NCI-H524 treated with DMSO at 0.1 percent for 48 hours (cell line): ENCODE measurements at places on chromosomes 6 and 20.

DNA sequence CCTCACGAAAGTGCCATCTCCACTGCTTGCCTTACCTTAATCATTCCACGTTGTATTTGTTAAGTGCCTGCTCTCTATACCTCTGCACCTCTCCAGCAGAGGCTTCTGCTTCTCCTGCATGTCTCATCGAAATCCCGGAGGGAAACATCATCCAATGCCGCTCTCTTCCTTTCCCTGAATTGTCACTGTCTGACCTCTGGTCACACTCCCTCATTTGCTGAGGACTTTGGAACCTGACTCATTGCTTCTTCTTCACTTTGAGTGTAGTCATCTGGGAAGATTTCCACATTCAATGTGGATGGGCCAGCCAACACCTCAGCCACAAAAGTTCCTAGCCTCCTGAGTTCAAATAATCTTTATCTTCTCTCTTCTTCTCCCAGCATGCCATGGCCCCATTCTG, 78.9 kb upstream of the BEND6 start:
- DNase-seq, result no peak

DNA sequence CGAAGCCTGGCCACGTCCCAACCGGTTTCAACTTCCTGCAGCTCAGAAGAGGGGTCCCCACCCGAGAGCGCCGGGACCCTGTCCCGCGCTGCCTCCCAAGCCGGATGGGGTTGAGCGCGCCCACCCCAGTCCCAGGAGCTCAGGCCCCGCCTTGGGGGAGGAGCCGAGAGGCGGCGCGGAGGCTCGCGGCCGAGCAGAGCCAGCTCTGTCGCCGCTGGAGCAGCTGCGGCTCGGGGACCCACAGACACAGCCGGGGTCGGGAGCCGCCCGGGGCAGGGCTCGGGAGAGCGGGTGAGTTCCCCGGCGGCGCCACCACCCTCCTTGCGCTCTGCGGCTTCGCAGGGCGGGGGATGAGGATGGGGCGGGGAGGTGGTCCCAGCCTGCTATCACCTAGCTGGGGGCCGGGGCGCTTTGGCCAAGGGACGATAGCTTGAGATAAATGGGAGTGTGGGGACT, at the start of gene PPP1R16B:
Gene PPP1R16B (plus strand): TSS at position 196 of the 456 bp plus-strand sequence. CDS start 30,229 bp downstream, outside the sequence.
- DNase-seq, result no peak

- no peak for DNase-seq
Measured at GRCh38 chr6:73969971-73970970, 274.3 kb downstream of the CD109 start.

- DNase-seq, result no peak
Measured at GRCh38 chr6:90169374-90169773, 127.3 kb downstream of the BACH2 start.

DNA sequence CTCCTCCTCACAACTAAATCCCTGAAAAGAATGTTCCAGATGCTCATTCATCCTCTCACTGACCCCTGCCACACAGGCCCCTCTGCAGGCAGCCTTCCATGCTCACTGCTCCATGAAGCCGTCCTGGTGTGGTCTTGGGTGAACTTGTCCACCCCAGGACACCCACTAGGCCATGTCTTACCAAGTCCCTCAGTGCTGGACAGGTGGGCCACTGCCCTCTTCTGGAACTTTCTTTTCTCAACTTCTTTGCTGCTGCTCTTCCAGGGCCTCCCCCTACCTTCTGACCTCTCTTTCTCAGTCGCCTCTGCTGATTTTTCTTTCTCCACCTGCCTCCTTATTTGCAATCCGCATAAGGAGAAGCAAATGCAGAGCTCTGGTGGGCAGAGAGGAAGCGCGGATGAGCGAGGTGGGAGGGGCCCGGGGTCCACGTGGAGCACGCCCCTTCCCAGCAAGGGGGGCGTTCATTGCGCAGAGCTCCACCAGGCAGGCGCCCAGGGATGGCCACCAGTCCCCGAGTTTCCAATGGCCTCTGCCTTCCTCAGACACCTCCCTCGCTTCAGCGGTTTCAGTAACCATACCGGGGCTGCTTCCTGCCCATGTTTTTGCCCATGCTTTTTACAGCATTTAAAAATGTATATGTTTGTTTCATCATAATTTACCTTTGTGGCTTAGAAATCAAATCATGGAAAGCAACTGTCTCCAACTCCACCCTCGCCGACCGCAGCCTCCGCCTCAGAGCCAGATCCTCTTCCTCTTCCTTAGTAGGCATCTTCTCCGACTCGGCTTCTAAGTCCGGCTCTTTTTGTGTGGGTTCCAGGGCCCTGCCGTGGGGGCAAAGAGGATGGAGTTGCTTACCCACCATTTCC, 129.6 kb downstream of the ZDHHC14 start:
- no peak for DNase-seq

GRCh38 chr6:2194643-2195042, 50.8 kb downstream of the GMDS start:
- no peak for DNase-seq

- no peak for DNase-seq
Measured at GRCh38 chr6:161103475-161103874, 111.9 kb downstream of the MAP3K4 start.

DNA sequence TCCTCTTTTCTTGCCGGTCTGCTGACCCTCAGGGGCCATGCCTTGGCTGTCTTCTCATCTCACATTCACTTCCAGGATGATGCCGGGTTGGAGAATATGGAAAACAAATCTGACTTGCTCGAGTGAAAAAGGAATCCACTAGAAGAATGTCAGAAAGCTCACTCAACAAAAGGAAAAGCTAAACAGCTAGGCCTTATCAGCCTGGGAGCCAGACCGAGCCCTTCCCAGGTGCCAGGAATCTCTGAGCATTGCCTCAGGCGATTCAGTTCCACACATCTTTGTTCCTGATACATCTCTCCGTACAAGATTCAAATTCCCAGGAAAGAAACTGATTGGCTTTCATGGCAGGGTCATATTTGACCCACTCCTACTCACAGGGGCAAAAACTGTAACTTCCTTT, 9.2 kb upstream of the OSER1 start:
- DNase-seq, result no peak

GRCh38 chr6:157527471-157527907, 146.5 kb downstream of the ZDHHC14 start:
- no peak for DNase-seq

DNA sequence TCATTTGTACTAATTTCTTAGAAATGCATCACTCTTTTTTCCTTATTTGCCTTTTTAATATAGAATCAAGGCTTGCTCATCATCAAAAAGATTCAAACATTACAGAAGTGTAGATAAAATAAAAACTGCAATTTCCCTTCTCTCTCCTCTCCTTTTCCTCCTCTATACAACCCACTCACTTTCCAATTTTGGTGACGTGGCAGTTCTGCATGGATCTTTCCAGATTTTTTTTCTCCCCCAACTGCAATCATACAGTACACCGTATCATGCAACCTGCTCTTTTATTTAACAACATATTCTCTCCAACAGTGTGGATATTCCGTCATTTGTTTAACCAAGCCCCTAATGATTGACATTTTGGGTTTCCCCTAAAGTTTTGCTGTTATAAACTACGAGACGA, 140.5 kb downstream of the BFSP1 start:
- DNase-seq, result no peak

DNA sequence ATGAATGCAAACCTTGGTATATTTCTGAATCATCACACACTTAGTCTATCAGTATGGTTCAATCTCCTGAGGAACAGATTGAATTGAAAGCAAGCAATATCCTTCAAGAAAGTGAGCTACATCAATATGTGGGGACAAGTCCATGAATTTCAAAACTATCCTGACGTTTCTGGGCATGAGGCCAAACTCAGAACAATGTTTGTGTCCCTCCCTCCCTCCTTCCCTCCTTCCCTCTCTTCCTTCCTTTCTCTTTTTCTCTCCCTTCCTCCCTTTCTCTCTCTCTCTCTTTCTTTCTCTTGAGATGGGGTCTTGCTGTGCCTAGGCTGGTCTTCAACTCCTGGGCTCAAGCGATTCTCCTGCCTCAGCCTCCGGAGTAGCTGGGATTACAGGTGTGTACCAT, 27.9 kb upstream of the SYNCRIP start:
- DNase-seq, result no peak

DNA sequence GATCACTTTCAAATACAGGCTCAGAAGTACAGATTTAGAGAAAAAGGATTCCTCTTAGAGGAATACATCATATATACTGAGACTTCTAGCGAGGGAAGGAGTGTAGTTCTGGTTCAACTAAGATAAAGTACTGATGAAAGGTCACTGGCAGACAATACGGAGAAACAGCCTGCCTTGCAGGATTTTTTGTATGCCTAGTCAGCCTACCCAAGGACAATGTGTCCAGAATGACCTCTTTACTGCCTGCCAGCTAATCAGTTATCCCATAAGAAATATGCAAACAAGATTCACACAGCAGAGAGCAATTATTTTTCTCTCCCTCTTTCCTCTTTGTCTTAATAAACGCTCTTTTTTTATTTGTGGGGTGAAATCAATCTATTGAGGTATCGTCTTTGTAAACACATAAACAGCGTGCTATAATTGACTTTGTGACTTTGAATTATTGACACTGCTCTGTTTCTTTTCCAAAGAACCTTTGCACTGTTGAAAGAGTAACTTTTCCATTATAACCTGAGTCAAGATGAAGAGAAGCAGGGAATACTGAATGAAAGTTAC, 1.4 kb upstream of the TSPYL4 start:
- no peak for DNase-seq

GRCh38 chr6:148455674-148456558, 113.3 kb downstream of the SASH1 start:
- DNase-seq, result no peak

DNA sequence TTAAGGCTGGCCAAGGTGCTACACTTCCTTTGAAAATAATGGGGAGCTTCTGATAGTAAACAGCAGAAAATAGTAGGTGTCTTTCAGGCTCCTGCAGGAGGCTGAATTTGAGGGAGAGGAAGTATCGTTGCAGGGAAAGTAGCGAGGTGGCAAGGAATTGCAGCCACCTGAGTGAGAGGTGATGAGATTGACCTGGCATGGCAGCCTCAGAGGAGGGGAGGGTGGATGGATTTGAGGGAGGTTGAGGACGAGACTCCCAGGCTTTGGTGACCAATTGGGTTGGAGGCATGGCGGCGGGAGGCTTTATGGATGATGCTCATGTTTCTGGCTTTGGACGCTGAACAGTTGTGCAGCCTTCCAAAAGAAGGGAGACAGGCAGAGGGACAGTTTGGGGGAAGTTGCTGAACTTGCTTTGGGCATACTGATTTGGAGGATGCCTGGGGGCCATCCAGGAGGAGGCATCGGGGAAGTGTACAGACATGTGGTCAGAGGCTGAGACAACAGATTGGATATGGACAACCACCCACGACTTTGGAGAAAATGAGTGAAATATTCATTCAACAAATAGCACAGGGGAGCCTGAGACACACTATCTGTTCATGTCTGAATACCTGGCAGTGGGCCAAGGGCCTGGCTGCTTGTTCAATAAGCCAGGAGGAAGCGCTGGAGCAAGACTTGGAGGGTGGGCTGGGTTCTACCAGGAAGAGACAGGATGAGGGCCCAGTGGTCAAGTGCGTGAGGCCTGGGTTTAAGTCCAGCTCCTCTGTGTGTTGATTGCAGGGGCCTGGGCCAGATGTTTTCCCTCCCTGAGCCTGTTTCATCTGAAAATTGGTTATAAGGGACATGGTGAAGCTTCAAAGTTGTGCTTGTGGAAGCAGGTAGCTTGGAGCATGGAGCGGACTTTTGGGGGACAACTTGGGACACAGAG, 113.2 kb downstream of the CEBPB start:
- DNase-seq, result no peak

DNA sequence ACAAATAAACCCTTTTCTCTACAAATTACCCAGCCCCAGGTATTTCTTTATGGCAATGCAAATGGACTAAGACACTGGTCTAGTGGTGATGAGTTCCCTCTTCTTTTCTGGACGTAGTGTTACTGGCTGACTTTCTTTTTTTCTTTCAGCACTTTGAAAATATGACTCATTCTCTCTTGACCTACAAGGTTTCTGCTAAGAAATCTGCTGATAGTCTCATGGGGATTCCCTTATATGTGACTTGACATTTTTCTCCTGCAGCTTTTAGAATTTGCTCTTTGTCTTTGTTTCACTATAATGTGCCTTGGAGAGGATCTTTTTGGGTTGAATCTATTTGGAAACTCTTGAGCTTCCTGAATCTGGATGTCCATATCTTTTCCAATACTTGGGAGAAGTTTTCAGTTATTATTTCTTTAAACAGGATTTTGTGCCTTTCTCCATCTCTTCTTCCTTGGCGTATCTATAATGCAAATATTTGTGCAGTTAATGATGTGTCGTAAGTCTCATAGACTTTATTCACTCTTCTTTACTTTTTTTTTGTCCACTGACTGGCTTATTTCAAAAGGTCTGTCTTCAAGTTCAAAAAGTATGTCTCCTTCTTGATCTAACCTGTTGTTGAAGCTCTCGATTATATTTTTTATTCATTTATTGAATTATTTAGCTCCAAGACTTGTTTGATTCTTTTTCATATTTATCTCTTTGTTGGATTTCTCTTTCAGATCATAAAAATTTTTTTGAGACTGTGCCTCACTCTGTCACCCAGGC, 42.2 kb upstream of the TPD52L1 start:
- DNase-seq, result no peak

DNA sequence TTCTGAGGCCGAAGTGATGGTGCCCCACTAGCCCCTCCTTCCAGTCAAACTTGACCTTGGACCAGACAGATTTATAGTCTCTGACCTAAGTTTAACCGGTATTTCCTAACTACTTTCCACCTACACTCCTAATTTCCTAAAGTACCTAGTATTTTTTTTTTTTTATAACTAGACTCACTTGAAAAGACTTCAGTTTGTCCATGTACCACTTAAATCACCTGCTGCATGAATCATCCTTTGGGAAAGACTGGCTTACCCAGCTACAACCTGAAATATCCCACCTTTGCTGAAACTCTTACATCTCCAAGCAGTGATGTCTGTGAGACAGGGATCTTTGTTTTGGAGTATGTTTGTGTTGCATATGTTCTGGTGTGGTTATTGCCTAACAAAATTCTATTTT, 71.1 kb downstream of the ZDHHC14 start:
- DNase-seq, result no peak

- DNase-seq, result peak; percentile 26
Measured at GRCh38 chr6:91087908-91088307, 501.0 kb upstream of the MAP3K7 start.

DNA sequence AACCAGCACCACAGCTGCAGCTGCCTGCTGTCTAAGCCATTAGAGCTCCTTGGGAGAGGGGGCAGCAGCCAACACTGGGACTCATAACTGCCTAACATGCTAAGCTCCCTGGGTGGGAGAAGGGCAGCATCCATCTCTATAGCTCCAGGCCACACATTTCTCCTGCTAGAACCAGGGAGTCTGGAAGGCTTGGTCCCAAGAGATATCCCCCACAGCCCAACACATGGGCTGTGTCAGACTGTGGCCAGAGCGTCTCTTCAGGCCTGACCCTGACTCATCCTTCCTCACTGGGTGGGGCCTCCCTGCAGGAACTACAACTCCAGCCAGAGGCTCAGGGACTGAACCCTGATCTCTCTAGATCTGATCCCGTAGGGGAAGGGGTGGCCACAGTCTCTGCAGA, 411.1 kb downstream of the HDGFL1 start:
- DNase-seq, result no peak

DNA sequence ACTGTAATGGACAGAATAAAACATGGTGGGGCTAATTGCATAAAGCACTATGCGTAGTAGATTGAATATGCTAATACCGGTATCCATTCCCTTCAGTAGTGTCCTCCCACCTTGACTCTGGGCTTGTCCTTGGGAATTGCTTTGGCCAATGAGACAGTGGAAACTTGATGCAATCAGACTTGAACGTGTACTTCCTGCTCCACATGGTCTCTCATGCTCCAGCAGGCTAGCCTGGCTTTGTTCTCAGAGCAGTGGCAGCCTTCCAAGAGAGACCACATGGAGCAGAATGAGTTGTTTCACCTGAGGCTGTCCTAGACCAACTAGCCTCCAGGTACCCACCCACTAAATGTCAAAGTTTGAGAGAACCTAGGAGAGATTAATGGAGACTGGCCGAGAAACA, 37.0 kb upstream of the BTBD3 start:
- DNase-seq, result no peak

- no peak for DNase-seq
Measured at GRCh38 chr6:148345578-148345977, 2.9 kb downstream of the SASH1 start.
